ENCODE measurements at places on chromosomes 16 and 17.

- no peak for DNase-seq
Observed at GRCh38 chr17:73402466-73402865, 90.7 kb upstream of the CDC42EP4 start.

- DNase-seq = no peak
Observed at GRCh38 chr16:71758293-71758760, 33.8 kb upstream of the PHLPP2 start.

GRCh38 chr17:82303944-82304808 is 13.2 kb downstream of the CD7 start:
- no peak for DNase-seq

- DNase-seq = no peak
Observed at GRCh38 chr16:55710466-55710865, 54.7 kb downstream of the SLC6A2 start.

DNA sequence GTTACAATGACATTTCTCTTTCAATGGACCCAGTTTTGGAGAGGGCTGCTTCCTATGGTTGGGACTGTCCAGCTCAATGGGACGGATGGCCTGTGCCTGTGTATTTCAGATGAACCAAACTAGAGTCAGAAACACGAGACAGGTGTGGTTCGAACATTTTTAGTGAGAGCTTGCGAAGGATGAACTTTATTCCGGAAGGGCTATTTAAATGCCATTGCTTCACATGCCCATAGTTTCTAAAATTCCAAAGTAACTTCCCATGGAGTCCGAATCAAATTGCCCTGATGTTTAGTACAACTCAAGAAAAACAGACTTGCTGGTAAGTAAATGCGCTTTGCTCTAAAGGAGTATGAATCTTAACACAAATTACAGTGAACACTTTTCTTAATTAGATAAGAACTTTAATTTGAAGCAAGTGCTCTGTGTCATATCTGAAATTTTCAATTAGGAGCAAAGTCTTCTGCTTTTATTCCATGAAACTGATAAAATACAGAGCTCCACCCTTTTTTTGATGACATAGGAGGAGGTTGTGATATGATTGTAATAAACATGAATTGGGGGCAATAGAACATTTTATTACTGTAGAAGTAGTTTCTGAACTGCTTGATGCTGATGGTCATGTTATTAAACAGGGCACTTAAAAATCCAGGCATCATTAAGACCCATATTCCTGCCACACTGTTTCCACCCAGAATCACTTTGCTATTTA is 1.3 kb downstream of the KRT20 start:
- no peak for DNase-seq

DNA sequence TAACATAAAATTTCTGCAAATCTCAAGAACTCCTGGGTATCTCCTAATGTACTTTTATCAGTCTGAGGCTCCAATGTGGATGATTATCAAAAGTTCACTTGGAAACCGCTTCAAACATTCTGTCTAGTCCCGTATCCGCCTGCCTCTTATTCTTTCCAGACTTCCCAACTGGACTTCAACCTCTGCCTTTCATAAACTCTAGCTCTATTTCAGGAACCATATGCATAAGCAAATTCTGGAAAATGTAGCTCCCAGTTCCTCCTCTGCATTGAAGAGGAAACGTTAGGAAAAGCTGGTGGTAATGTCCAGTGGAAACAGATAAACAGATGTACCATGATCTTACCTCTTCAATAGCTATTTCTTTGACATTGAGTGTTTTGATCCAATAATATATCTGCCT is 285.0 kb downstream of the KCNJ2 start:
- no peak for DNase-seq

All from NCI-H748 treated with DMSO at 0.1 percent for 48 hours (cell line).